ENCODE measurements at places on chromosomes 2 and 18. TPM values are rescaled to one million over a fixed set of nuclear protein-coding genes. Genes with fewer than 3 reads are reported as not detected.

GGCX gene
- 30.3 TPM for total RNA-seq

IL18R1 gene
- total RNA-seq, result 11.0 TPM

CIB4 gene
- total RNA-seq, result not detected

DNA sequence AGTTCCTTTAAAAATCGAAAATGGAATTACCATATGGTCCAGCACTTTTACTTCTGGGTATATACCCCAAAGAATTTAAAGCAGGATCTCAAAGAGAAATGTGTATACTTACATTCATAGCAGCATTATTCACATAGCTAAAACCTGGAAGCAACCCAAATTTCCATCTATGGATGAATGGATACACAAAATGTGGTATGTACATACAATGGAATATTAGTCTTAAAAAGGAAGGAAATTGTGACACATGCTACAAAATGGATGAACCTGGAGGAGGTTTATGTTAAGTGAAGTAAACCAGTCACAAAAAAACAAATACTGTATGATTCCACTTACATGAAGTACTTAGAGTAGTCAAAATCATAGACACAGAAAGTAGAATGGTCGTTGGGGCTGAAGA is 147.9 kb upstream of the LTBP1 start:
- DNase-seq, result no peak

DNA sequence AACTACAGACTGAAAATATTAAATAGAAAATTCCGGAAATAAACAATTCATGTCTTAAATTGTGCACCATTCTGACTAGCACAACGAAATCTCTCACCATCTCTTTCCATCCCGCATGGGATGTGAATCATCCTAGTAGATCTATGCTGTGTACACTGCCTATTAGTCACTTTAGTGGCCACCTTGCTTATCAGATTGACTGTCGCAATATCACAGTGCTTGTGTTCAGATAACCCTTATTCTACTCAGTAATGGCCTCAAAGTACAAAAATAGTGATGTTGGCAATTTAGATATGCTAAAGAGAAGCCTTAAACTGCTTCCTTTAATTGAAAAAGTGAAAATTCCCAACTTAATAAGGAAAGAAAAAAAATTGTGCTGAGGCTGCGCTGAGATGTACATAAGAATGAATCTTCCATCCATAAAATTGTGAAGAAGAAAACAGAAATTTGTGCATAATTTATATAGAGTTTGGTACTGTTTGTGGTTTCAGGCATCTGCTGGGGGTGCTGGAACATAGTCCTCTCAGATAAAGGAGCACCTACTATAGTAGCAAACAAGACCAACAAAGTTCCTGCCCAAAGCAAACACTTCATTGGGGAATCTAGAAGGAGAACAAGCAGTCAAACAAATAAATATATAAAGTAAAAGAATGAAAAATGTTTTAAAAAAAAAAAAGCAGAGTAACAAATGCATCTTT is 12.0 kb downstream of the PSMD1 start:
- DNase-seq, result no peak

- no peak for DNase-seq
Measured at GRCh38 chr2:66665124-66665984, 230.4 kb downstream of the MEIS1 start.

DNA sequence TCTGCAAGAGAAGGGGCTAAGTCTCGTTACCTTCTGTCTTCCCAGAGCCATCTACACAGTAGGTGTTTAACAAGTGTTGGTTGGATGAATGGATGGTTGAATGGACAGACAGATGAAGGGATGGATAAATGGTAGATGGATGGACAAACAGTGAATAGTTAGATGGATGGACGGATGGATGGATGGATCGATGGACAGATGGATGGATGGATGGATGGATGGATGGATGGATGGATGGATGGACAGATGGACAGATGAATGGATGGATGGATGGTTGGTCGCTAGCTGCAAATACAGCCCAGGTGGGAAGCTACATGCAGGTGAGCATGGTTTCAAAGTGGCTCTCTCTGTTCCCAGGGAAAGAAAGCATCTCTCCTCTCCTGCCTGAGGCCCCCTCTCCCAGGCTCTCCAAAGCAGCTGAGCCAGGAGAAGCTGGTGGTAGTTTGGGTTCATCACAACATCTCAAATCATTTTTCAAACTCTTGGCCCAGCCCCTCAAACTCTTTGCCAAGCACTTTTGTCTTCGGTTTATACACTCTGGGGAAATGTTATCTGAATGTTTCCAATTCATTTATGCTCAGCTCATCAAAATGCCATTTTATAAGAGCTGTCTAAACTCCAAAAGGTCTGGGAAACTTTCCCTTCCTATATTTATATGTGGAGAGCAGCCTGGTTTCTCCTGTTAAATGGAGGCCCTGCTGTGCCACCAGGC is 192.7 kb downstream of the ANAPC1 start:
- DNase-seq, result no peak

DNA sequence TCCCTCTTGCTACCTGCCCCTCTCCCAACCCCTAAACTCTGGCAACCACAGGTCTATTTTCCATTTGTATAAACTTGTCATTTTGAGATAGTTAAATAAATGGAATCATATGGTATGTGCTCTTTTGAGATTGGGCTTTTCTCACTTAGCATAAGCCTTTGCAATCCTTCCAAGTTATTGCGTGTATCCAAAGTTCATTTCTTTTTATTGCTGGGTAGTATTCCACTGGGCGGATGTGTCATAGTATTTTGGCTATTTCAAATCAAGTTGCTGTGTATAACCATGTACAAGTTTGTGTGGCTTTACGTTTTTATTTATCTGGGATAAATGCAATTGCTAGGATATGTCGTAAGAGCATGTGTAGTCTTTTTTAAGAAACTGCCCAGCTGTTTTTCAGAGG is 55.5 kb upstream of the CUL3 start:
- DNase-seq, result no peak

DNA sequence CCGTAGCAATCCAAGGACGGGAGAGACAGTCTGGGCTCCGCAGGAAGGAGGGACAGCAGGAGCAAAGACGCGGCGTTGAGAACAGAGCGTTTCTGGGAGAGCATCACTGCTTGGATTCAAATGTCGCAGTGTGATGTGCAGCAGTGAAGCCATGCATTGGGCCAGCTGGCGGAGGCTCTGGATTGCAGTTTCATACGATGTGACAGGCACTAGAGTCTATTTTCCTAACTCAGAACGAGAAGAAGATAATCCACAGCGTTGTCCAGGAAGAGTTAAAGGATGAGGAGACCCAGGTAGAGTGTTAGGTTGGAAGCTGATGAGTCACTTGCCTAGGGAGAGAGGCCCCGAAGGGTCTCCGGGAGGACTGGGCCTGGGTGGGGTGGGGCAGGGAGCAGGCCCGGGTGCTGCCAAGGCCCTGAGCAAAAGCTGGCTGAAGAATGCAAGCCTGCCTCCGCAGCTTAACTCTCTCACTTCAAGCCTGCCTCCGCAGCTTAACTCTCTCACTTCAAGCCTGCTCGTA is 17.7 kb upstream of the SEMA4C start:
- DNase-seq, result peak; percentile 76

DNA sequence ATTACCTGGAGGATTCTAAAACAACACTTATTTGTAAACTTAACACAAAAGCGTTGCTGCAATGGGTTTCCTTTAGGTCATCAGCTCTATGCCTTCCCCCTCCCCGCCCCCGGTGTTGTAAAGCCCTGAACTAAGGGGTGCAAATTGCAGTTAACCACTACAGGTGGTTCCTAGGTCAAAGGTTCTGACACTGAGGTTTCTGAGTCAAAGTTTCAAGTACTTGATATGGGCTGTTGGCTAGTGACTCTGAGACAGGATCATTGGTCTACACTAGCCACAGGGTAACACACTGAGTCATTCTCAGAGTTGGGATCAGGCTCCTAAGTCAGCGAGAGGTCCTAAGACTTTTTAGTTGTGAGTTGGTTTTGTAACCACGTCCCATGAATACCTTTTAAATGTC is 15.4 kb downstream of the IL1B start:
- no peak for DNase-seq
